ENCODE measurements at places on chromosomes 2 and 18.

GRCh38 chr2:25036221-25036559, 5.7 kb upstream of the EFR3B start:
- no peak for DNase-seq

DNA sequence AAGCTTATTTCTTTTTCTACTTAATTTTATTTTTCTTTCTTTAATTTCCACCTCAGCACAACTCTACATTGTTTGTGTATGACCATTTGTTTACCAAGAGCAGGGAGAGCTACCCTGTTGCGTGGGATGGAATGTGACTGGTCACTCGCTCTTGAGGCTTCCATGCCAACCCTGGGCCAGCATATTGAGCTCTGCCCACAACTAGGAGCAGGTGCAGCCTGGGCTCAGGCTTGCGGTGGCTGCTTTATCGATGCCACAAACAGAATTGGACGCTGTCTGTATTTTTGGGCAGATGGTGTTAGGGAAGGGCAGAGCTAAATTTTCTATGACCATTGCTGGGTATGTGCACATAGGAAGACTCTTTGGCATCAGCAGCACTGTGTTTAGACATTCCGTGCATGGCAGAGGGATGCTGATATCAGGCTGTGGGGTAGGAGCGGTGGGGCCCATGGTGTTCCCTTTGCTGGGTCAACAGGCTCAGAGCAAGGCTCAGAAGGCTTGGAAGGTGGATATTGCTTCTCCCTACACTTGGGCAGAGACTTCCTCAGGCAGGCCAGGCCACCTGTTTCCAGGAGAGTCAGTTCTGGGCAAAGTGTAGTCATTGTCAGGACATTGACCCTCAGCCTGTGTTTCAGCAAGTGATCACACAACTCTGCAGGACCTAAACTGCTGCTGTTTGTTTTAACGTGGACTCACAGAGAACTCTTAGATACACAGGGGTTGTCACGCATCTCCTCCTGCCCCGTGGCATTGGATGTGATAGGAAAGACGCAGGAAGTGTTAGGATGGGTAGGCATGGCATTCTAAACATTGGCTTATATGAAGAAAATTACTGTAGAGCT, 40.2 kb downstream of the TMEM182 start:
- DNase-seq, result no peak

- DNase-seq, result no peak
These were observed 750 bp downstream of the STRADB start for GRCh38 chr2:201452058-201452921.

- DNase-seq, result no peak
These were observed 37.6 kb downstream of the RND3 start for GRCh38 chr2:150449856-150450255.

GRCh38 chr2:129877795-129878775, 101.4 kb upstream of the RAB6C start:
- DNase-seq, result peak; percentile 45

GRCh38 chr2:237594514-237594871, 4.0 kb upstream of the RAB17 start:
- DNase-seq, result no peak

GRCh38 chr18:72830109-72830508, 37.7 kb downstream of the NETO1 start:
- DNase-seq, result no peak

All from mucosa of descending colon (tissue), 3 donors.